Panc1 (cell line): ENCODE measurements at places on chromosomes 3 and 15.

DNA sequence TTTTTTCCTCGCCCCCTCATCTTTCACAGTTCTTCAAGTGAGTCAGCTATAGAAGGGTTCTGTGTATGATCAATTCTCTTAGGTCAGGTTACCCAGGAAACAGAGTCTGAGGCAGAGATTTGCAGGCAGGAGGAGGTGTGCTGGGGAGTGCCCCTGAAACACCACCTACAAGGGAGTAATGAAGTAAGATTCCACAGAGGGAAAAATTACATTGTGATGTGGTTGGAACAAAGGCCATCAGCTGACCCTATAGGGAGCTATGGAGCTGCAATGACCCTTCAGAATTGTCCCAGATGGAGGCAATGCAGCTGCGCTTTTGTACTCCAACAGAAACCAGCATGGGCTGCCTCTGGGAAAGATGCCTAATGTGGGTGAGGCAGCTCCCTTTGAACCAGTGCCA, 142.2 kb upstream of the CNTN3 start:
- no peak for DNase-seq

GRCh38 chr3:54870423-54870822, 57.4 kb downstream of the LRTM1 start:
- no peak for DNase-seq

DNA sequence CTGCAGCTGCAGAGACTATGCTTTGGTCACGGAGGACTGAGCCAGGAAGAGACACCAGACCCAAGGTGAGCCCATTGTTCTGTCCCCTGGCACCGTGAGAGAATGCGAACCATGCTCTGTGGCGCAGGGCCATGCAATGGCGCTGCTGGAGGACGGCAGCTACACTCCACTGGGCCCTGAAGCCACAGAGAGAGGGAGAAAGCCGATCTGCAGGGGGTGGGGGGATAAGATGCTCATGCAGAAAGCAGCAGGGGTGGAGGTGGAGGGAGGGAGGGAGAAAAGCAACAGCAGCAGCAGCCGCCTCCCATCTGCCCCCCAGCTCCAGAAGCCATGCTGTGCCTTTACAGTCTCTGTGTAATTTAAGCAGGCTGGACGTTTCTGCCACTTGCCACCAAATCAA, 5.3 kb downstream of the BDH1 start:
- DNase-seq = no peak

DNA sequence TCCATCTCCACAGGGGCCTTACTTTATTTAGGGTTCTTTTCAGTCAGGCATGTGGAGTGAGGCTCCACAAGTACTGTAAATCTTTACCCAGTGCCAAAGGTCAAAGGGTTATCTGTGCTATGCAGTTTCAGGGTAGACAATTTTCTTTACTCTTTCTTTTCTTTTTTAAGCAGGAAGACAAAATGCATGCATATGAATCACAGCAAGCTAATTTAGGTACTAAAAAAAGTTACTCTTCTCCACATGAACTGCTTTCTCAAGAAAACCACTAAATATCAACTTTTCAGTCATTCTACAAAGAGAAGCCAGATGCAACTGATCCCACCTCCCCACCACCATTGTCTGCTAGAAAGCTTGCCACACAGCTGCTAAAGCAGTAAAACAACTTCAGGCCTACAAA, 73.3 kb upstream of the PYGO1 start:
- no peak for DNase-seq

GRCh38 chr15:95141486-95141885, 910.1 kb downstream of the MCTP2 start:
- no peak for DNase-seq

- DNase-seq = no peak
Observed at GRCh38 chr15:58593870-58594269, 155.6 kb downstream of the ADAM10 start.

GRCh38 chr3:34703053-34703452, 904.6 kb downstream of the PDCD6IP start:
- DNase-seq = no peak

- no peak for DNase-seq
Observed at GRCh38 chr3:45604066-45604465, 9.5 kb downstream of the LIMD1 start.

DNA sequence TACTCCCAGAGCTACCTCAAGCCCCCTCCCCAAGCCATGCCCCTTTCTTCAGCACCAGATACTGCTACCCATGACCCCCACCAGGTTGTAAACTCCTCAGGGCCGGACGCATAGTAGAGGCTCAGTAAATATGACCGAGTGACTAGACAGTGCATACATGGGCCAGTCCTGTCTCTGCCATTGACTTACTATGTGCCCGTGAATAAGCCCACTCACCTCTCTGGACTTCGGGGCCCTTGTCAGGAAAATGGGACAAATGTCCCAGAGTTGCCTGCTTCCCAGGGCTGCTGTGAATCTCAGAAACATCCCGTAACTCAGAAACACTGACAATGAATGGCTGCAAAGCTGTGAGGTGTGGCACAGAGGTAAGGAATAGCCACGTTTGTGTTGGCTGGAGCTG, 48.2 kb upstream of the FGD5 start:
- DNase-seq = no peak

- no peak for DNase-seq
Observed at GRCh38 chr15:71565631-71566160, 244.7 kb upstream of the NR2E3 start.

DNA sequence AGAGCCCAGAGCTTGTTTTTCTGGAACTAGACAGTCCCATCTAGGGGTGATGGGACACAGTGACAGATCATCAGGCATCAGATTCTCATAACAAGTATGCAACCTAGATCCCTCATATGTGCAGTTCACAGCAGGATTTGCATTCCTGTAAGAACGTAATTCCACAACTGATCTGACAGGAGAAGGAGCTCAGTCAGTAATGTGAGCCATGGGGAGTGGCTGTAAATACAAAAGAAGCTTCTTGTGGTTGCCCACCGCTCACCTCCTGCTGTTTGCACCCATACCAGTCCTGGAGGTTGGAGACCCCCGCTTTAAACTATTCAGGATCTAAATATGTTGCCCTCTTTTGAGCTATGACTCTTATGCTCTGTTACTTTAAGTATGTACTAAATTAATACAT, 167.3 kb downstream of the ALCAM start:
- no peak for DNase-seq

DNA sequence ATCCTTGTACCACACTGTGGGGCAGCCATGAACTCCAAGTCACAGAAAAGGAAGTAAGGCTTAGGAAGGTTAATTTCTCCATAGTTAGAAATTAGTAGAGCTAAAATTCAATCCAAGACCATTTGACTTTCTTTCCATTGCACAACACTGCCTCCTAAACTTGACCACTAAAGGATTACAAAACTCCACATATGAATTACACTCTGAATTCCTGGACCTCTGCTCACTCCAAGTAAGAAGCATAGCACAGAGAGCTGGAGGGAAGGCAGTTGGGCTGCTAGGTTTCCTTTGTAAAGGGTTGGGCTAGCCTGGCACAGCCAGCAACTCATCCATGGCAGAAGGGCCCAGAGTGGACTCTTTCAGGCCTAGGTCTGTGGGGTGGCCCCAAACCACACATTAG, 134.4 kb downstream of the MYLK start:
- DNase-seq = no peak

DNA sequence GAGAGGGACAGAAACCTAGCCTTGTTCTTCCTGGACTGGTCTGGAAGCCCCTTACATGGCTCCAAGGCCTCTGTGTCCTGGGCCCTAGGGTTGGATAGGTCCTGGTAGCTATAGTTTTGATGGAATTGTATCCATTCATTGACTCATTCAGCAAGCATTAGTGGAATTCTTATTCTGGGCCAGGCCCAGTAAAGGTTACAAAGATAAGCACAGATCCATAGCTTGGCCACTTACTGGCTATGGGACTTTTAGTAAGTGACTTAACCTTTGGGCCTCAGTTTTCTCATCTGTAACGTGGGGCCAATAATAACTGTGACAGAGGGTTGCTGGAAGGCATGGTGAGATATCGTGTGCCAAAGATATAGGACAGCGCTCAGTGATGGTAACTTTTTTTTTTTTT, 13.6 kb upstream of the DAG1 start:
- DNase-seq = no peak

DNA sequence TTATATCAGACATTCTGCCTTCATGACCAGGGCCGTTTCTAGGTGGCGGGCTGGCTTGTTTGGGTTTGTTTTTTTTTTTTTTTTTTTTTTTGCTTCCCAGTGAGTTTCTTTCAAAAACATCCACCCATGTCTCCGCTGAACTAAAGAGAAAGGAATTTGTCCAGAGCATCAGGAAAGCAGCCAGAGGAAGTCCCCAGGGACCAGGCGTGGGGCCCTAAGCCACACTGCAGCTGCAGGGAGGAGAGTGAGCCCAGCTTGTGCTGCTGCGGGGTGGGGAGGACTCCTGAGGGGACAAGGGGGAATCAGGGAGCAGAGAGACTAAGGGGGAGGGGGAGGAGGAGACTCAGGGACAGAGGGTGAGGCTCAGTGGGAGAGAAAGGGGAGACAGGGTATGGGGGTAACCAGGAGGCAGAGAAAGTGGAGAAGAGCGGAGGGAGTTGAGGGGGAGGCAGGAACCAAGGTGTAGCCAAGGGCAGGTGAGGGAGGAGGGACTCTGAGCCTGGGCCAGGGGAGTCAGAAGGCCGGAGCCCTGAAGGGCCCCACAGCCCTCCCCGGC, 49.5 kb downstream of the CYP11A1 start:
- DNase-seq = no peak

- no peak for DNase-seq
Observed at GRCh38 chr3:65581313-65581712, 457.4 kb downstream of the MAGI1 start.

DNA sequence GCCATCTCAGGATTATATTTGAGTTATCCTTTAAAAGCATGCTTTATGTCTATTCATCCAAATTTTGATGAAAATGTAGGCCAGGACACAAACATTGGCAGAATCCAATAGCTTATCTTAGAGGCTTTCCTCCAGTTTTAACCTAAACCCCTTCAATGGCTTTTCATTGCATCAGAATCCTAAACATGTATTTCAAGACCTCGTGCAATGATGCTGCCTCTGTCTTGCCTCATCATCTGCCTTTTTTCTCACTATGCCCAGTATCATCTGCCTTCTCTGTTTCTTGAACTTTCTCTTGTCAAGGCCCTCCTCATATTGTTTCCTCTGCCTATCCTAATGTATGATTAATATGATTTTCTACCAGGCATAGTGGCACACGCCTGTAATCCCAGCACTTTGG, 76.1 kb upstream of the MAP4 start:
- DNase-seq = no peak

DNA sequence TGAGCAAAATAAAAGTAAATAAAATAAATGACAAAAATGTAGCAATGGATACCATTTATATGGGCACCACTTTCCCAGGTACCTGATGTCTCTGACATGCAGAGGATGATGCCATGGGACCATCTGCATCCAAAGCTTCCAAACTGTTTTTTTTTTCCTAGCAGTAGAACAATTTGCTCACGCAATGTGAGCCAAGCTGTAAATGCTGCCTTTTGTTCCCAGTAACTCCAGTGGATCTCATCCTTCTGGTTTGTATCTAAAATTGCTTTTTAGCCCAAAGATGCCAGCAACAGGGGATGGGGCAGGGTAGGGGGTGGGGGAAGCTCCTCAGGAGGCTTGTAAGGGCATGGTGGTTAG, 32.7 kb downstream of the SLC12A8 start:
- DNase-seq = no peak

DNA sequence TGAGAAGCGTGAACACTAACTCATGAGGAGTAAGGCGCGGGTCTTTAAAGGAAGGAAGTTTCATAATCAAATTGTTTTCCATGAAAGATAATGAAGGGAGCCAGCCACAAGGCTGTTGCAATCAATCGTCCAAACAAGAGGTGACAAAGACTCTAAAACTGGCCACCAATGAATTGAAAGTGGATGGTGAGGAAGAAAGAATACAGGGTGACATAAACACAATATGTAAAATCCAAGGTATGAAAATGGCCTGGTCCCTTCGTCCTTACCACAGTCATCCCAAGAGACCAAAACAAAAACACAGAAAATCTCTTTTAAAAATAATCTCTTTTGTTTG, 12.0 kb downstream of the CD86 start:
- no peak for DNase-seq

GRCh38 chr3:130459944-130460343, 57.0 kb upstream of the COL6A6 start:
- no peak for DNase-seq

DNA sequence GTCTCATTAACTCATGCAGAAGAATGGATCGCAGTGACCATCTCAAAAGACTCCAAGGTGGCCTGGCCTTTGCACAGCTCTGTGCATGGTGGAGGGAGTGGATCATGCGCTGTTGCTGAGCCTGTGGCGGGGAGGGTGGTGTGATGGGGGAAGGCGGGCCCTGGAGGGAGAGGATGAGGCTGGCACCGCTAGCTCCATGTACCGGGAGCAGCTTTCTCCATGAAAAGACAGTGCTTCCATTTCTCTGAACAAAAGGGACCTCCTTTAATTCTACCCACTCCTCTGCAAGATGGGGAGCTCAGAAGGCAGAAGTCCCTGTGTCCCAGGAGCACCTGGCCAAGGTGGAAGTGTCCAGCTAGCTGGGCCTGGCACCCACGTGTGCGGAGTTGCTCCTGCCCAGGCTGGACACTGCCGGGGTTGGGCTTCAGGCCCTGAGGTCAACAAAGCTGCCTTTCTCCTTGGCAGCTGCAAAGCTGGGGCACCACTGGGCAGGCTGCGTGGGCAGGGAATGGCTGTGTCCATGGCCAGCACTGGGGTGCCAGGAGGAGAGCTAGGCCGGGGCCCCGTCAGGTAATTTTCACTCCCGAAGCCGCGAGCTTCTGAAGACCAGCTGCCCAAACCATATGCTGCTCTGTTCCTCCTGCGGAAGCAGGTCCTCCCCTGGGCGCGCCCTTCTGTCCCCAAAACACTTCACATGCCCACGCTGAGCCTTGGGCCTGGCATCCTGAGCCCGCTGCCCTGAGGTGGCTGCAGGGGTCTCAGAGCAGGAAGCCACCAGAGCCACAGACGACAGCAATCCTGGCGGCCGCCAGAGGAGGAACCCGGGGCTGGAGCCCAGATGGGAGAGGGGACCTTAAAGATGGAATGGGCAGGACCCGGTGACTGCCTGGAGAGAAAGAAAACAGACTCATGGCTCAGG, 6.4 kb downstream of the MAP6D1 start:
- no peak for DNase-seq

GRCh38 chr3:122930063-122930997, 97.2 kb downstream of the SEMA5B start:
- DNase-seq = no peak

DNA sequence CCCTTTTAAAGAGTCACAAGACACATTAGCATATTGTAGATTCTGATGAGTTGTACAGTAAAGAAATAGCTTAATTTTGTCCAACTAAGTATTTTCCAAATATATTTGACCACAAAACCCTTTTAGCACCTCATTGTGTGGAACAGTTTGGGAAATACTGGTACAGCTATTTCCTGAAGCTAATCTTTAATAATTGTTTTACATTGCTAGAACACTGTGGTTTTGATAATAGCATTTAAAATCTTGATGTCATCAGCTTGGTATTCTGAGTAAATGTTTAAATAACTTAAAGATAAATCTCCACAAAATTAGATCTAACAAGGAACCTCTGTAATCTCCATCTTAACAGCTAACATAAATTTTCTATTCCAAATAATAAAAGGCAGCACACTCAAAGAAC, 140.0 kb upstream of the MLF1 start:
- no peak for DNase-seq

DNA sequence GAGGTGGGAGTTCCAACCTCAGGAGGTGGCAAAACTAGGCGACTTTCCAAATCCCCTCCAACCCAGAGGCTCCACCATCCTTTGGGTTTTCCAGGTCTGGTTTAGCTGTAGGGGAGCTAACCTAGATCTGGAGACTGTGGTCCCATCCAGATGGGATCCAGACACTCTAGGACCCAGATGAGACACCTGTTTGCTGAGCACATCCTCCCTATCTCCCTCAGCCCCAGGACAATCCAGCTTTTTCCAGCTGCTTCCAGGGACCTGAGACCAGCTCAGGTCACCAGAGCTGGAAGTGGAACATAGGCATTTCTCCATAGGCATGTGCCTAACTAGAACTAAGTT, 18.2 kb downstream of the CRTAP start:
- DNase-seq = no peak
